Chondrocyte (in vitro differentiated cells): ENCODE measurements at places on chromosomes 11 and 22. TPM values are rescaled to one million over a fixed set of nuclear protein-coding genes. Genes with fewer than 3 reads are reported as not detected.

SLC22A8 gene
- total RNA-seq, result not detected in 3 replicates

DNA sequence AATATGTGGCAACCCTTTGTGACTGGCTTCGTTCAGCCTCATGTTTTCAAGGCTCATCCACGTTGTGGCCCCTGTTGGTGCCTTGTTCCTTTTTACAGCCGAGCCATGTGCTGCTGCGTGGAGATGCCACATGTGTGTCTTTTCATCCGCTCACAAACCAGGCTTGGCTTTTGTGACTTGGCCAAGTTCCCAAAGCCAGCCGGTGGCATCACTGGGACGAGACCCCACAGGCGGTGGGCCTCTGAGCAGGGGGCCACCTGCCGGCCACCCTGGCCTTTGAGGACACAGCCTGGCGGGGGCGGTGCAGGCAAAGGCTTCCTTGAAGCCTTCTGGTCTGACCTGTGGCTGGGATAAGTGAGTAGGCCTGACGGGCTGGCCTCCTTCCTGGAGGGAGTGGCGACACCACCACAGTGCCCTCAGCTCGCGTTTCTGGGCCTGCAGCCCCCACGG, 10.5 kb downstream of the GRK2 start:
- peak overlapping the region; percentile 51 for H3K27ac ChIP-seq
- H3K36me3 ChIP-seq, result peaks cover 7% of the 10 kb centered on the region

HPX gene
- total RNA-seq, result 2.6 to 3.8 TPM (median 3.2 TPM) in 3 replicates

SCGB1D1 gene
- total RNA-seq, result not detected in 3 replicates

DNA sequence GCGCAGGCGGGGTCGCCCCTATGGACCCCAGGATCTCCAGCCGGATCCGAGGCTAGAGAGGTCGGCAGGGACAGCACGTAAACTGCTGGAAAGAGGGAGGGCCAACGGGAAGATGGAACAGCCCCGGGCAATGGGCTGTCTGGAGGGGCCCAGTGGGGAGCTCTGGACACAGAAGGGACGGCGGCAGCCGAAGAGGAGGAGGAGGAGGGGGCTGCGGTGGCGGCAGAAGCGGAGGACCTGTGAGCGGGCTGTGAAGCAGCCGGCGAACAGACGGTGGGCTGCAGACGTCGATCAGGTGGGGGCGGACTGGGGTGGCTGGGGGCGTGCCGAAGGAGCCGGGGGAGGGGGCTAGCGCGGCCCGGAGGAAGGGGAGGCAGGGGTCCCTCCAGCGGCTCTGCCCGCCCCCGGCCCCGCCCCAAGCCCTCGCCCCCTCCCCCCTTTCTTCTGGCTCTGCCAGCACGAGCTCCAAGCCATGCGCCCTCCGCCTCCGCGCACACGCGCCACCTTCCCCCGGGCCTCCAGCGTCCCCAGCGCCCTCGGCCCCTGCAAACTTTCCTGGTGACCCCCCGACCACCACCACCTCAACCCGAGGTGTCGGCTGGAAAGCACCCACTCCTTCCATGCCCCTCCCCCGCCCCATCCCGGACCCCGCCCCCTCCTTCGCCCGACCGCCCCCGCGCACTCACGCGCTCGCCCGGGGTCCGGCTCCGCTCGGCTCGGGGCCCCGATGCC, 432 bp downstream of the TNKS1BP1 start:
- no peaks in the 10 kb centered on the region for H3K27me3 ChIP-seq
- peaks cover 50% of the 10 kb centered on the region for H3K4me1 ChIP-seq
- H3K4me3 ChIP-seq, result peak overlapping the region; percentile 87
- no peak for DNase-seq
- peak overlapping the region; percentile 99 for H3K27ac ChIP-seq
- peaks cover 33% of the 10 kb centered on the region for H3K36me3 ChIP-seq

GRCh38 chr11:110968348-110969062, 256.3 kb upstream of the ARHGAP20 start:
- DNase-seq, result no peak
- H3K4me3 ChIP-seq, result no peak overlapping the region
- peaks cover 2% of the 10 kb centered on the region for H3K27me3 ChIP-seq
- no peak overlapping the region for H3K27ac ChIP-seq

PATE4 gene
- total RNA-seq, result not detected in 3 replicates

- DNase-seq, result no peak
- no peak overlapping the region for H3K4me3 ChIP-seq
- peak overlapping the region; percentile 87 for H3K27ac ChIP-seq
- H3K4me1 ChIP-seq, result peaks cover 18% of the 10 kb centered on the region
Measured at GRCh38 chr22:31561238-31561887, 65.0 kb downstream of the SFI1 start.

DNA sequence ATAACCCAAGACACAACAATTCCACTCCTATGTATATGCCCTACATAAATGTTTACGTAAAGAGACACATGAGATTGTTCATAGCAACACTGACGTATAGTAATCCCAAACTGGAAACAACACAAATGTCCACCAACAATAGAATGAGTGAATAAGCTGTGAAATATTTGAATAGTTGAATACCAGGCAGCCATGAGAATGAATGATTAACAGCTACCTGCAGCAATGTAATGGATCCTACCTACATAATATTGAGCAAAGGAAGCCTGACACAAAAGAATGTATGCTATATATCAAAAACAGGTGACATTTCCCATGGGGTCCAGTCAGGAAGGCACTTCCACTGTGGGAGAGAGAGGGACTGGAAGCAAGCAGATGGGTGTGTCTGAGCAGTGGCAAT, 92.8 kb upstream of the LINC01488 start:
- H3K36me3 ChIP-seq, result no peaks in the 10 kb centered on the region
- H3K4me1 ChIP-seq, result no peaks in the 10 kb centered on the region
- H3K4me3 ChIP-seq, result no peak overlapping the region
- peaks cover 3% of the 10 kb centered on the region for H3K27me3 ChIP-seq
- no peak overlapping the region for H3K27ac ChIP-seq

- H3K4me1 ChIP-seq, result peaks cover 4% of the 10 kb centered on the region
- no peak overlapping the region for H3K4me3 ChIP-seq
- no peaks in the 10 kb centered on the region for H3K36me3 ChIP-seq
- H3K27ac ChIP-seq, result no peak overlapping the region
- DNase-seq, result no peak
- no peaks in the 10 kb centered on the region for H3K27me3 ChIP-seq
Measured at GRCh38 chr11:11045156-11045930, 187.5 kb upstream of the ZBED5 start.

DNA sequence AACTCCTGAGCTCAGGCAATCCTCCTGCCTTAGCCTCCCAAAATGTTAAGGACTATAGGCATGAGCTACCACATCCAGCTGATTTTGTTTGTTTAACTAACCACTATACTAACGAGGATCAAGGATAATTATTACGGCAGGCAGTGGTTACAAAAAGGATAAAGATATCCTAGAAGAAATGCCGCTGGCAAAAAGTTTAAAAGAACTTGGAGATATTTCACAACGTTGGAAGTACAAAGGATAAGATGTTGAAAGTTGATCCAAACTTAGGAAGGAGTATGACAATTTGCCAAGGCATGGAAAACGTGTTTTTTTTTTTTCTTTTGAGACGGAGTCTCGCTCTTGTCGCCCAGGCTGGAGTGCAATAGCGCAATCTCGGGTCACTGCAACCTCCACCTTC, 13.4 kb downstream of the AP5B1 start:
- H3K4me1 ChIP-seq, result peaks cover 3% of the 10 kb centered on the region
- H3K27ac ChIP-seq, result no peak overlapping the region
- H3K4me3 ChIP-seq, result no peak overlapping the region
- H3K36me3 ChIP-seq, result no peaks in the 10 kb centered on the region
- DNase-seq, result no peak

DNA sequence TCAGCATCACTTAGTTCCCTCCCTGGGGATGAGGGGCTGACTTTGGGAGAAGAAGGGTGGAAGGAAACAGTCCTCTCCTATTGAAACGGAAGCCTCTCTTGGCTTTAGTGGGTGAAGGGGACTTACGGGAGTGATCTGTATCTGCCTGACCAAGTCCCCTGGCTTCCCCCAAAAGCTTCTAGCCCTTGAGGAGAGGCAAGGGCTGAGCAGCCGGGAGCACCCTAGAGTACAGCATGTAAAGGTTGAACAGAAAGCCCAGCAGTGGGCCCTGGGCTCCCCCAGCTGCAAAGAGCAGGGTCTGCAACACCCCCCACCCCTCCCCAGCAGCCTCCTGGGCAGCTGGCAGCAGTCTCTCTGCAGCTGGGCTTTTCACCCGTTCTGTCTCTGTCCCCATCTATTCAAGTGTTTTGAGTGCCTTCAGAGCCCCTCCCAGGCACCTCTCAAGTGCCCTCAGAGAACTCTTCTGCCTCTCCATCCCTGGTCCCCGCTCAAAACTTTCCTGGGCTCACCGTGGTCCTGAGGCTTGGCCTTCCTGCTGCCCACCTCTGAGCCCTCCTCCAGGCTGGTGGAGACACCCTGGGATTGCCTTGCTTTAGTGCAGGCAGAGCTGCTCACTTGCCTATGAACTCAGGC, 2.7 kb downstream of the CAPN5 start:
- H3K4me1 ChIP-seq, result peaks cover 36% of the 10 kb centered on the region
- no peak overlapping the region for H3K4me3 ChIP-seq
- no peaks in the 10 kb centered on the region for H3K36me3 ChIP-seq
- H3K27me3 ChIP-seq, result no peaks in the 10 kb centered on the region
- no peak overlapping the region for H3K27ac ChIP-seq
- DNase-seq, result no peak

DNA sequence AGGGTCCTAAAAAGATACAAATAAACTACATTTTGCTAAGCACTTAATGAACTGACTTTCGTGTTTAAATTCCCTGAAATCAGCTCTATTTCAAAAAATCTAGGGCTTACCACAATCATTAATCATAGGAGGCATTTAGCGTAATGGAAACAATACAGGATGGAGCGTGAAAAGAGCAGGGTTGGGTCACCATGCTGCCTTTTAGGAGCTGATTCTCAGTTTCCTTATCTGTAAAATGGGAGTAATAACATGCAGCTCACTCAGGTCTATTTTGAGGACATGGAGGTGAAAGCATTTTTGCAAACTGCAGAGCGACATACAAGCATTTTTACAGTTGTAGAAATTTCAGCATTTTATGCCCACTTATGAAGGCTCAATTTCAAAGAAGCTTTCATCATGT, 407.0 kb downstream of the TENM4 start:
- H3K4me3 ChIP-seq, result no peak overlapping the region
- DNase-seq, result no peak
- no peaks in the 10 kb centered on the region for H3K27me3 ChIP-seq
- no peak overlapping the region for H3K27ac ChIP-seq
- H3K4me1 ChIP-seq, result no peaks in the 10 kb centered on the region

- no peaks in the 10 kb centered on the region for H3K36me3 ChIP-seq
- peak; percentile 86 for DNase-seq
- peaks cover 28% of the 10 kb centered on the region for H3K27me3 ChIP-seq
- H3K4me3 ChIP-seq, result no peak overlapping the region
- peaks cover 11% of the 10 kb centered on the region for H3K4me1 ChIP-seq
Measured at GRCh38 chr22:37416827-37417226, 10.5 kb downstream of the ELFN2 start.

GRCh38 chr11:95134491-95134890, 44.8 kb downstream of the ENDOD1 start:
- H3K27me3 ChIP-seq, result no peaks in the 10 kb centered on the region
- no peak for DNase-seq
- H3K36me3 ChIP-seq, result peaks cover 6% of the 10 kb centered on the region

DNA sequence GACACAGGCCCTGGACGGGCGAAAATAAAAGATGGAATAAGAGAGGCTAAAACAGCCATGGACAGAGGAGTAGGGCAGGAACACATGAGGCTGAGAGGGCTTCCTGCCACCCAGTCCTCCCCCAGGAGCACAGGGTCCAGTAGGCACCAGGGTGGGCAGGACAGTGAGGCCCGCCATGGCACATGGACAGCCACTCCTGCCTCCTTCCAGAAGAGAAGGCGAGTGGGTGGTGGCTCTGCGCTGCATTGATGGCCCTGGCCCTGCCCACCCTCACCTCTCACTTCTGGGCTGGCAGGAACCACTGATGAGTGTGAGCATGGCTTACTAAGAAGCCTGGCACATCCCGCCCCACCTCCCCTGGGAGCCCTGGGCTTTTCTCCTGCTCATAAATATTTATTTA, 51.2 kb downstream of the TPBGL start:
- no peak overlapping the region for H3K27ac ChIP-seq
- H3K36me3 ChIP-seq, result peaks cover 7% of the 10 kb centered on the region
- H3K27me3 ChIP-seq, result no peaks in the 10 kb centered on the region
- no peak overlapping the region for H3K4me3 ChIP-seq

GRIA4 gene
- not detected in 3 replicates for total RNA-seq

GRCh38 chr11:78576549-78577097, 2.0 kb upstream of the NARS2 start:
- H3K4me1 ChIP-seq, result peaks cover 14% of the 10 kb centered on the region
- DNase-seq, result no peak
- H3K27ac ChIP-seq, result no peak overlapping the region
- H3K27me3 ChIP-seq, result no peaks in the 10 kb centered on the region
- H3K36me3 ChIP-seq, result no peaks in the 10 kb centered on the region

DNA sequence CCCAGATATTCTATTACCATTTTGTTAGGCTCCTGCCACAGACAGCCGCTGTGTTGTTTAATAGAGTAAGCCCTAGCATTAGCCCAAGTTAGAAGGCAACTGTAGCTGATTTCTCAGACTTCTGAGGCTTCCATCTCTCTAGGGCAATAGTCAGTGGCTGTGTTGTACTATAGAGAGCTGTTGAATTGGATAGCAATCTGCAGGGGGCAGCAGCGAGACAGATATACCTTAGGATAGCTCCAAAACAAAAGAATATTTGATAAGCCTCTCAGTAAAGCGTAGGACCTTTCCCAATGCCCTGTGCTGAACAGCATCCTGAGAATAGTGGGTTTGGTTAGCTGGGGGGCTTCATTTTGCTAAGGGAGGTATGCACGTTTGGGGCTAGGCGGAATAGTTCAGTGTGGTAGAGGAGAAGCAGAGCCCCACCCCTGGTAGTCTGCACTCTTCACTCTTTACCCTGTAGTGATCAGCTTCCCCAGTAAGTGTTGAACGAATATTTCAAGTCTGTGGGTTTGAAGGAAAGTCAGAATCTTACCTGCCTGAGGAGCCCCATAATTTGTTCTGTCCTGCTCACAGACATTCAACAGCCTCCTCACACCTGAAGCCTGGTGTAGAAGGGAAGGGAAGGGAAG, 515.1 kb downstream of the INSC start:
- no peaks in the 10 kb centered on the region for H3K36me3 ChIP-seq
- no peak for DNase-seq
- peaks cover 6% of the 10 kb centered on the region for H3K4me1 ChIP-seq
- H3K4me3 ChIP-seq, result no peak overlapping the region

KIAA1671 gene
- total RNA-seq, result 27.5 to 36.6 TPM (median 28.5 TPM) in 3 replicates

C11orf87 gene
- total RNA-seq, result 0.05 to 0.36 TPM (median 0.15 TPM) in 3 replicates
